ENCODE measurements at places on chromosomes 5 and 9. TPM values are rescaled to one million over a fixed set of nuclear protein-coding genes. Genes with fewer than 3 reads are reported as not detected.

- DNase-seq: no peak
These were observed 12.0 kb upstream of the QSOX2 start for GRCh38 chr9:136257381-136258298.

Gene DEPDC1B
- 29.5 TPM for polyA plus RNA-seq

GRCh38 chr5:77952636-77953212, 176.6 kb upstream of the TBCA start:
- no peak for DNase-seq

GRCh38 chr5:118844351-118844750, 144.0 kb downstream of the DTWD2 start:
- DNase-seq: no peak

Gene CCNO
- 8.3 TPM for polyA plus RNA-seq

Gene NMUR2
- polyA plus RNA-seq: 0.09 TPM

Gene ZNF454
- 6.0 TPM for polyA plus RNA-seq

DNA sequence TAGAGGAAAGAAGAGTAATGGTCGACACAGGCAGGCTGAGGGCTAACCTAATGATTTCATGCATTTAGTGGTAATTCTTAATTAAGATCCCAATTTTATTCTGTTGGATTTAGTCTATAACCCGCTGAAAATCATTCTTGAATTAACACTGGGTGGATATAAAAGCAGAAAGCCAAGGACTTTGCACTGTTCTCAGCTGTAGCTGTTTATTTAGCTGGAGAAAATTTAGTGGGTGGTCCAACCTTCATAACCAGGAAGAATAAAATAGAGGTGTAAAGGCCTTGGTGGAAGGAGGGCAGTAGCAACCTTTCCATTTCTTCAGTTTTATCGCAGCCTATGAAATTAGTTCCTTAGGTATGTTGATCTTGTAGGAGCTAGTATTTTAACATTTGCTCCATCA, 92.3 kb downstream of the GHR start:
- DNase-seq: no peak

GRCh38 chr5:36630201-36631145, 24.1 kb downstream of the SLC1A3 start:
- no peak for DNase-seq

GRCh38 chr5:32319926-32320543, 7.3 kb upstream of the MTMR12 start:
- no peak for DNase-seq

DNA sequence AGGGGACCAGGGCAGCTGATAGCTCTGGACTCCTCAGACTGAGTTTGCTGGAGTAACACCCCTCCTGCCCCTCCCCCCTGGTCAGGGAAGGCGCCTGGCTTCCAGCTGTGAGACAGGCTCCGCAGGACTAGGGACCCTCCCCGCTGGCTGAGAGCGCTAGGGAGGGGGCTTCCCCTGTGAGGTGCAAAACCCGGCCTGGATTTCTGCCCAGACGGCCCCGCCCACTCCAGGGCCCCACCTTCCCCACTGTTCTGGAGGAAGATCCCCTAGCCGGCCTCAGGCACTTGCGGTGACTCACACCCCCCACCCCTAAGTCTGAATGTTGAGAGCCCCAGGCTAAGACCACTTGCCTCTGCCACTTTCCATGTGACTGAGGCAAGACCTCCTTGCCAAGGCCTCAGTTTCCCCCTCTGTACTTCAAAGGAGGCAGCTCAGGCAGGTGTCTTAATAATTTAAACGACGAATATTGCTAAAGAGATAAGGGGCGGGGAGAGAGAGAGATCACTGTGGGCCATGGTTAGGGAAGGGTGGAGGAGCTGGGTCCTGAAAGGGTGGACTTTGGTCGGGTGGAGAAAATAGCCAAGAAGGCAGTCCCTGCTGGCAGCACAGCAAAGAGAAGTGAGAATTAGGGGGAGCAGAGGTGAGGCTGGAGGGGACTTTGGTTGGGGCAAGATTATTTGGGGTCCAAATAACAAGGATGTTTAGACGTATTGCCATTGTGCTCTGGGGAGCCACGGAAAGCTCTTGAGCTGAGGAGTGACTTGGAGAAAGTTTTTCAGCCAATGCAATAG, 1.0 kb upstream of the DAB2IP start:
- peak; percentile 94 for DNase-seq

DNA sequence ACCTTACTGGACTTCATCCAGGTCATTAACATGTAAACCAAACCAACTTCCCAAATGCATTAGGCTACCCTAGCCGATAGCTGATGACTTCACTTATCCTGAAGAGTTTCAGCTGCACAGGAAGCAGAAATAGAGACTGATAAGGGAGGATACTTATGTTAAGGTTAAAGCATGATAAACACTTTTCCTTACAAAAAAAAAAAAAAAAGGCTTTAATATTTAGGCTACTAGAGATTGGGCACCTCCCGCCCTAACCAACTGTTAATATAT, 1.6 kb upstream of the MEF2C start:
- no peak for DNase-seq

DNA sequence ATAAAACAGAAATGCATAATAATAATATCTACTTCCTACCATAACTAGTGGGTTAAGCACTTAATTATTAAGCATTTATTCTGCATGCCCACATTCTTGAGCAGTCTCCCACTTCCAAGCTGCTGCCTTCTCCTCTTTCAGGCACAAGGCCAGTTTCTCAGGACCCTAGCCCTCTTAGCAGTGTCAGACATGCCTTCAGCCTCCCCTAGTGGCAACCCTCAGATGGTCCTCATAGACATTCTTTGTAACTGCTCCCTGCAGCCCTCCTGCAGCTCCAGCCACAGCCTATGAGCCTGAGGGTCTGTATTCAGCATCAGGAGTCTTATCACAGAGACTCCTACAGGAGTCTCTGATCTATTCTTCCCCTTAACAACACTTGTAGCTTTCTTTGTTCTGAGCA, 3.9 kb downstream of the IL9 start:
- DNase-seq: peak; percentile 41

Gene CDKN2AIPNL
- polyA plus RNA-seq: 34.7 TPM

GRCh38 chr5:55497712-55498111, 37.1 kb downstream of the PLPP1 start:
- no peak for DNase-seq

- no peak for DNase-seq
These were observed 498.1 kb downstream of the TLE1 start for GRCh38 chr9:81191222-81191621.

DNA sequence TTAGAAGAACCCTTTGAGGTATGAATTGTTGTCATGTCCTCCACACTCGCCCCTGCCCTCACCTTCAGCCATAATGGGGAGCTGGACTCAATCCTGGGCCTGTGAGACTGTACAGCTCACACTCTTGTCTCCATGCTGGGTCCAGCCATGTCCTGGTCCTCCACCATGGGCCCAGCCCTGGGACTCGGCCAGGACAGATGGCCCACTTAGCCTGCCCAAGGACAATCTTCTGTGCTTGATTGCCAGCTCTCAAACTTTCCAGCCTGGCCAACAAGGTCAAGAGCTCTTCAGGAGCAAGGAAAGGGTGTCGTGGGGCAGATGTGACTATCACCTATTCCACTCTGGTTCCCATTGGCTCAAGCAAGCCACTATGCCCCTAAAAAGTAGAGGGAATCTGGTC, 90.8 kb downstream of the HRH2 start:
- no peak for DNase-seq

- no peak for DNase-seq
These were observed 88.6 kb downstream of the GNAQ start for GRCh38 chr9:77943057-77943456.

DNA sequence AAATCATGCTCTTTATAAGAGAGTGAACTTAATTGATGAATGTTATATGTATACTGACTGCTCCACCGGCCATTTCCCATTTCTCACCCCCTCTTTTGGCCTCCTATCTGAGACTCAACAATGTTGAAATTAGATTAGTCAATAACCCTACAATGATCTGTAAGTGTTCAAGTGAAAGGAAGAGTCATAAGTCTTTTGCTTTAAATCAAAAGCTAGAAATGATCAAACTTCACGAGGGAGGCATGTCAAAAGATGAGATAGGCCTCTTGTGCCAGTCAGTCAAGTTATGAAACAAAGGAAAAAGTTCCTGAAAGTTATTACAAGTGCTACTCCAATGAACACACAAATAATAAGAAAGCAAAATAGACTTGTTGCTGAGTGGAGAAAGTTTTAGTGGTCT, 83.1 kb downstream of the NLN start:
- DNase-seq: no peak

Gene HMCN2
- polyA plus RNA-seq: 1.6 TPM

DNA sequence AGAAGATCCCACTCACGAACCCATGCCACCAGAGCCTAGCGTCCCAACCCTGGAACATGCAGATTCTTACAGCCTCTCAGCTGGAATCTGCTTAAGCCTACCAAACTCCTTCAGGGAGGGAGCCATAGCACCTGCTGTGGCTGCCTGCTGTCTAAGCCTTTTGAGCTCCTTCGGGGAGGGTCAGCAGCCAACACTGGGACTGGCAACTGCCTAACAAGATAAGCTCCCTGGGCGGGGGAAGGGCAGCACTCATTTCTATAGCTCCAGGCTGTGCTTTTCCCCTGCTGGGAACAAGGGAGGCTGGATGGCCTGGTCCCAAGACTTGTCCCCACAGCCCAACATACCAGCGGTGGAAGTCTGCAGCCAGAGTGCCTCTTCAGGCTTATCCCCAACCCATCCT, 199.1 kb upstream of the OR13F1 start:
- DNase-seq: no peak

GRCh38 chr5:168843277-168844015, 264.3 kb upstream of the PANK3 start:
- DNase-seq: no peak

DNA sequence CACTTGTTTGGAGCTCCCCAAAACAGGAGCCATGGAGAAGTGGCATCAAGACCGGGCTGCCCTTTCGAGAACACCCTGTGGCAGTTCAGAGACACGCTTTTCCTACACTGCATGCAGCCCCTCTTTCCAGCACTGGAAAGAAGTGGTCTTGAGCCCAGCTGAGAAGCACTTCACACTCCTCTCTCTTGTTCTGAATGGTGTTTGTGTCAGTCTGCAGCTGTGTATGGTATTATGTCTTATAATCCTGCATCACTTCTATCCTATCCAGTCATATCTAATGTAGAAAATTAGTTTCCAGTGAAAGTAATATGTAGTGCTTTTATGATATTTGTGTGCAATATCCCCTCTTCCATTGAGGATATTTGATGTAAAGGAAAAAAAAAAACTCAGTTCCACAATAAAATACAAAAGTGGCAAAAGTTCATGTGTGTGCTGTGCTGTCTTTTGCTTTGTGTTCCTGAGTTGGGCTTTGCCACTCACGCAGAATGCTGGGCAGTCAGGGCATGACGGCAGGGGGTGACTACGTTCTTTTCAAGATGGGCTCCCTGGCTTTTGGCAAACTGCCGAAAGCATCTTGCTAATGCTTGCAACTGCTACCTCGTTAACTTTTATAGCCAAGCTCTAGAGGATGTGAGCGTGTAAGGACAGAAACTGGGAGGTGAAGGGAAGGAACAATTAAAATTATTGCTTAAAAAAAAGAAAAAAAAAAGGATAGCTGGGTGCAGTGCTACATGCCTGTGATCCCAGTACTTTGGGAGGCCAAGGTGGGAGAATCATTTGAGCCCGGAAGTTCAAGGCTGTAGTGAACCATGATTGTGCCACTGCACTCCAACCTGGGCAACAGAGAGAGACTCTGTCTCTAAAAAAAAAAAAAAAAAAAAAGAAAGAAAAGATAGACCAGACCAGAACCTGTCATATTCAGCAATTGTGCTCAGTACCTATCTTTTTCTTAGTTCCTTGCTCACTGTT, 102.2 kb downstream of the MAP1B start:
- peak; percentile 69 for DNase-seq

Gene ENHO
- polyA plus RNA-seq: 0.83 TPM

DNA sequence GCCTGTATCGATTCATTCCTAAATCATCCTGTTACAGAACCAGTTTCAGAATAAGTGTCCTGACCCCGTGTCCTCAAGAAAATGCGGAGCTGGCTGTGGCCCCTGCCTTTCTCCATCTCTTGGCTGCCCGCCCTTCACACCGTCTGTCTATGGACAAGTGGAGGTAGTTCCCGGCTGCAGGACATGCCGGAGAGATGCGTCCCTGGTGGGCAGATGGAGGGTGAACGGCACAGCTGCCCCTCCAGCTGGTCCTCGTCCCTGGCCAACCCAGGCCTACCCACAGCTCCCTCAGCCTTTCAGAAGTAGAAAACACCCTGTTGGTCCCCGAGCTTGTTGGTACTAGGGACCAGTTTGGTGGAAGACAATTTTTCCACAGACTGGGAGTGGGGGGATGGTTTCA, 14.8 kb upstream of the EXOC3 start:
- no peak for DNase-seq

DNA sequence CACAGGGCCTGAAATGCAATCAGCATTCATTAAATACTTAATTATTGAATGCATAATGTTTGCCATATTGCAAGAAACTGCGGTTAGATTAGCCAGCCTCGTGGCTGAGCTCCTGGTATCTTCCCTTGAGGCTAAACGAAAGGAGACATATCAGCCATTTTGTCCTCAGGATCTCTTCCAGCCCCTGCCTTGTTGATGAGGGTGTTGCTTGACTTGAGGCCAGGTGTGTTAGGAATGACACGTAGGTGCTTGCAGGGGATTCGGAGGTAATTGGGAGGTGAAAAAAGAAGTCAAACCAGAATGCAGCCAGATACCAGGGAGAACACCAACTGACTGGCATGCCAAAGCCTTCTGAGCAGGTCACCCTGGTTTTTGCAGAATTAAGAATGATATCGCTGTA, 12.5 kb downstream of the SH3RF2 start:
- DNase-seq: no peak

Gene ZNF608
- 60.7 TPM for polyA plus RNA-seq

DNA sequence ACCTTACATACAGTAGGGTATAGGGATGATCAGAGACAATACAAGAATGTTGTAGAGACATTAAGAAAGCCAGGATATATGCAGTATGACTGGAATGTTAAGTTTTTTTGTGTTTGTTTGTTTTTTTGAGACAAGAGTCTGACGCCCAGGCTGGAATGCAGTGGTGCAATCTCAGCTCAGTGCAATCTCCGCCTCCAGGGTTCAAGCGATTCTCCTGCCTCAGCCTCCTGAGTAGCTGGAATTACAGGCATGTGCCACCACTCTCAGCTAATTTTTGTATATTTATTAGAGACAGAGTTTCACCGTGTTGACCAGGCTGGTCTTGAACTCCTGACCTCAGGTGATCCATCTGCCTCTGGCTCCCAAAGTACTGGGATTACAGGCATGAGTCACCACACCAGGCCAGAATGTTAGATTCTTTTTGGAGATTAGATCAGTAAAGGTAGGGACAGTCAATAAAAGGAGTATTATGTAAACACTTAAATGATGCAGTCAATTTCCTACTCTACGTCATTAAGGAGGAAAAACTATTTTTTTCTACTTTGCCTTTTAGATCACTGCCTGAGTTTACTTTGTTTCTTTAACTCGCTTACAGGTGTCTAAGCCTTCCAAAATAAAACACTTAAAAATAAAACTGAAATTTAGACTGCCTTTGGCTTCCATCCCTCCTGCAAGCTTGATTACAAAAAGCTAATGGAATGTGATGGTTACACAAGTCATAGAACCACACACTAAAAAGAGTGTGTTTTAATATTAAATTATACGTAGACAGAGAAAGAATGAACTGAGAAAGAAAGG, 6.8 kb upstream of the HNRNPA0 start:
- DNase-seq: no peak

- DNase-seq: no peak
These were observed 39.7 kb downstream of the PCDH1 start for GRCh38 chr5:141838326-141839014.

GRCh38 chr9:130433947-130434262, 10.9 kb upstream of the ASS1 start:
- DNase-seq: no peak

Measured in renal pelvis (tissue), 12 donors.